ENCODE measurements at places on chromosomes 4 and X.

- DNase-seq: no peak
Observed at GRCh38 chr4:1136048-1136447, 22.7 kb upstream of the RNF212 start.

DNA sequence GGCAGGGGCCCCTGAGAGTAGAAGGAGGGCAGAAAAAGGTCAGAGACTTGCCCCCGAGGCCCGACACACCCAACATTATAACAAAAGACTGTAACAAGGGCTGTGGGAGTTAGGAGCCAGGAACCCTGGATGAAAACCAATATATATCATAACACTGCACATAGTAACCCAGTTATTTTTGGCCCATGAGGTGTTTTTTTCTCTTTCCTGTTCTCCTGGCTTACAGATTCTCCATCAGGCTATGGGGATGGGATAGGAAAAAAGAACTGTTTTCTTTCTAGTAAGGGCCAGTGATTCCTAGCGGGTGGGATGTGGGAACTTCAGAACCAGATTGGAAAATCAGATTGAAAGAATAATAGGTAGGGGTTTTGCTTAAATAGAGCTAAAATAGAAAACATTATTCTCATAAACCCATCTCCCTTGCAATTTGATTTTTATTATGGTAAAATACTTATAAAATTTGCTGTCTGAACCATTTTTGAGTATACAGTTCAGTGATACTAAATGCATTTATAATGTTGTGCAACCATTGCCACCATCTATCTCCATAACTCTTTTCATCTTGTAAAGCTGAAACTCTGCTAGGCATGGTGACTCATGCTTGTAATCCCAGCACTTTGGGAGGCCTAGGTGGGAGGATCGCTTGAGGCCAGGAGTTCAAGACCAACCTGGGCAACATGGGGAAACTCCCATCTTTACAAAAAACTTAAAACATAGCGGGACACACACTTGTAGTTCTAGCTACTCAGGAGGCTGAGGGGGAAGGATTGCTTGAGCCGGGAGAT, 33.5 kb downstream of the SNX25 start:
- no peak for DNase-seq

GRCh38 chr4:136687118-136687517, 845.2 kb downstream of the PCDH18 start:
- no peak for DNase-seq

DNA sequence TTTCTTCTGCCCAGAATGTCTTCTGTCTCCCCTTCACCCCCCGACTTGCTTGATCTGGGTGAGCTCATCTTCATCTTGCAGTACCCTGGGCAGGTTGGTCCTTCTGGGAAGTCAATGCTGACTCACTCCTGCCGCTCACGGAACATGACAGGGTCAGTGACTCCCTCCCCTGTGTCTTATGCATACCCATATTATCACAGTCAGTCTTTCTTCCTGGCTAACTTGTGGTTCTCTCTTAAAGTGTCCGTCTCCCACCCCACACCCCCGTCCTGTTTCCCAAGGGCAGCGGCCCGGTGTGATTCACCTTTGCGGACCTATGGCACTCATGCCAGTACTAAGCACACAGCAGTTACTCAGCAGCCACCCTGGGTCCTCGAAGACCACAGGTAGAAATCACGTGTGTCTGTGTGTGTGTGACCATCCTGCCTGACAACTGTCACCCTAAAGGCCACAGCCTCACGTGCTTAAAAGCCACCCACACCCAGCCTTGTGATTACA, 17.7 kb downstream of the IQSEC2 start:
- peak; percentile 64 for DNase-seq

- no peak for DNase-seq
Observed at GRCh38 chr4:158050942-158051341, 121.9 kb downstream of the GASK1B start.

DNA sequence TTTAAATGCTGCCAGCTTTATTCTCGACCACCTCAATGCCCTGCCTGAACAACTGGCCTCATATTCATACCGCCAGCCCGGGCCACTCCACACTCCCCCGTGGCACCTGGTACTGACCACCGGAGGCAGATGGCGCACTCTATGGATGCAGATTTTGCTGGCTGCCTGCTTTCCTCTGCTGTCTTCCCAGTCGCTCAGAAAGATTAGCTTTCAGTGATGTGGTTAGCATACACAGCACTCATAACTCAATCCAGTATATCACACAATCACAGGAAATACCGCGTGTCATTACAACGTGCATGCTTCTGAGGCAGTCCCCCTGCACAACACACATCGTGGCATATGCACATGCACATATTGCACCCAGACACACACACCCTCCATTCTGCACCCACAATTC, 147.2 kb upstream of the BCOR start:
- peak; percentile 55 for DNase-seq

GRCh38 chr4:60619531-60620305, 580.4 kb upstream of the ADGRL3 start:
- DNase-seq: peak; percentile 44

- peak; percentile 58 for DNase-seq
Observed at GRCh38 chr4:176780995-176781738, 11.6 kb downstream of the VEGFC start.
